ENCODE measurements at places on chromosomes 4 and X. TPM values are rescaled to one million over a fixed set of nuclear protein-coding genes. Genes with fewer than 3 reads are reported as not detected.
A peak's percentile ranks its signal among the peaks of the same experiment; 100 is the strongest.

GRCh38 chr4:126957556-126957955, 675.2 kb upstream of the INTU start:
- H3K27me3 ChIP-seq: no peaks in the 10 kb centered on the region
- no peak for DNase-seq
- H3K27ac ChIP-seq: no peak overlapping the region

DNA sequence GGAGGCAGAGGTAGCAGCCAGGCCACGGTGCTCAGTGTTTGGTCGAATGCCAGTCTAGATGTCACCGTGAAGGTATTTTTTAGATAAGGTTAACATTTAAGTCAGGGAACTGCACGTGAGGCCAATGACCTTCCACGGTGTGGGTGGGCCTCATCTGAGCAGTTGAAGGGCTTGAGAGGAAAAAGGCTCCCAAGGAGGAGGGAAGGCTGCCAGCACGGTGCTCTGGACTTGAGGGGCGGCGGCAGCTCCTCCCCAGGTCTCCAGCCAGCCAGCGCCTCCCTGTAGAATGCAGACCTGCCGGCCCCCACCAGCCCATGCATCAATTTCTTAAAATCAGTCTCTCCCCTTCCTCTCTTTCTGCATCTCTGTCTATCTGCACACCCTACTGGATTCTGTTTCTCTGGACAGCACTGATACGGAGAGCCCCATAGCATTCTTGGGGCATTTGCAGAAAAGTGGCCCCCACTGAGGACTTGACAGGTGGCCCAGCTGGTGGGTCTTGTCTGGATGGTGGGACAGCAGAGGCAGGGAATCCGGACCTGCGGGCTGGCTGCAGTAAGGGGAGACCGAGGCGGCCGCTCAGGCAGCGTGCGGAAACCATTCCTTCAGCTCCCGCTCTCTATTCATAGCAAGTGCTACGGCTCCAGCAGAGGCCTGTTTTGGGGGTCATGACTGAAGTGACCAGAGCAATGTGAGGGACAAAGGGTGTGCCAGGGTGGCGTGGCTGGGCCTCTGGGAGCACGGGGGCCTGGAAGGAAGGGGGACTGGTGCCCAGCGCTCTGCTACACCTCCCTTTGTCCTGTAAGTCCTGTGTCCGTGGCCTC, 7.9 kb upstream of the RGS12 start:
- no peaks in the 10 kb centered on the region for H3K4me1 ChIP-seq
- H3K4me3 ChIP-seq: no peak overlapping the region
- peaks cover 18% of the 10 kb centered on the region for H3K27me3 ChIP-seq
- no peak for DNase-seq

DNA sequence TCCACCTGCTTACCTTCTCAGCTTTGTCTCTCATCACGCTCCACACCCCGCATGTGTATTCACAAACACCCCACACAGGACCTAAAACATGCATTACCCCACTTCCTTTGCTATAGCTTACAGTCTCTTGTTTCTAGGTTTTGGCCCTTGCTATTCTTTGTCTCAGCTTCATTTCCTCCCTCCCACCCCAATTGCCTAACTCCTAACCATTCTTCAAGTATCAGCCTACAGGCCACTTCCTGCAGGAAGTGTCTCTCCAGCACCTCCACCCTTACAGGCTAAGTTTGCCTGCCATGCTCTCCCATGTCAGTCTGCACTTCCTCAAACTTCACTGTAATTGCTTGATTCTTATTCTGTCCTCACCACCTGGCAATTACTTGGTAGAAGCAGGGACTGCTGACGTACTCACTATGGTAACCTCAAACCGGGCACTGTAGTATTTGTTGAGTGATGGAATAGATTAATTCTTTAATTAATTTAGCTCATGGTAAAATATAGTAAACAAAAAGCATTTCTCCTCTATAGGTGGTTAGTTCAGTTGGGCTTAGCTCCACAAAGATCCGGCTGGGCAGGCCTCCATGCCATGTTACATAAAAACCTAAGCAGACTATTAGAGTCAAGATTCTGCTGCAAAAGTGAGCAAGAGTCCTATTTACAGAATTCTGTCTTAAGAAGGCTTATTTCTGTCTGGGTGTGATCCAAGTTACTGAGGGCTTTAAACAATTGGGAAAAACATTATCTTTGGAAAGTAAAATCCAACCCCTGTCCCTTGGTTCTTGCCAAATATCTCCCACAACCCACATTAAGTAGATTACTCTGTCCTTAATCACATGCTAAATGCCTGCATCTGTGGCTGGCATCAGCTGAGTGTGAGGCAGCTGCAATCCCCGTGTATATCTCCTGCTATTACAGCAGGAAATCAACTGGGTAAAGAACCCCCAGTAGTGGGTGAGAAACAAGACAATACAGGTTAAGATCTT, 124.7 kb upstream of the CPEB2 start:
- H3K27me3 ChIP-seq: no peaks in the 10 kb centered on the region
- H3K27ac ChIP-seq: peak overlapping the region; percentile 64
- H3K36me3 ChIP-seq: peaks cover 3% of the 10 kb centered on the region
- H3K4me1 ChIP-seq: peaks cover 29% of the 10 kb centered on the region

GRCh38 chr4:10502717-10503116, 45.5 kb upstream of the ZNF518B start:
- no peak for DNase-seq
- H3K36me3 ChIP-seq: no peaks in the 10 kb centered on the region
- no peaks in the 10 kb centered on the region for H3K4me1 ChIP-seq
- H3K27ac ChIP-seq: no peak overlapping the region

DNA sequence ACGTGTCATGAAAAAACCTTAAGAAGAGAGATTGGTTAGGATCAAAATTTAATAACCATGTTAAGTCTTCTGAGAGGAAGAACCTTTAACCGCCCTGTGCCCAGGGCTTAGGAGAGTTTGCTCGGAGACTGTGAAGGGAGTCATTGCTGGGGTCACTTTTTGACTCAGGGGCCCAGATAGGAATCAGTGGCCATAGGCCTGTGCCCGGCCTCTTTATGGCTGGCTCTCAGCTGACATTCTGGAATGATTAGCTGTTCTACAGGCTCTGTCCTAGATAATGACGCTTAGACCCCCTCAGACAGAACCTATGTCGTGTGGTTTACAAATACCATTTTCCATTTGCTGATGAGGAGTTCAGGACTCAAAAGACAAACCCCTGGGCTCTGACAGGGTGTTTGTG, 174.1 kb downstream of the DCLK2 start:
- no peak overlapping the region for H3K4me3 ChIP-seq
- H3K4me1 ChIP-seq: no peaks in the 10 kb centered on the region
- no peak overlapping the region for H3K27ac ChIP-seq

- no peak for DNase-seq
- no peak overlapping the region for H3K27ac ChIP-seq
- H3K27me3 ChIP-seq: peaks cover 4% of the 10 kb centered on the region
- no peaks in the 10 kb centered on the region for H3K4me1 ChIP-seq
- no peak overlapping the region for H3K4me3 ChIP-seq
- no peaks in the 10 kb centered on the region for H3K36me3 ChIP-seq
Measured at GRCh38 chr4:86660401-86660800, 66.3 kb downstream of the PTPN13 start.

- H3K4me1 ChIP-seq: no peaks in the 10 kb centered on the region
- H3K27me3 ChIP-seq: peaks cover 2% of the 10 kb centered on the region
- DNase-seq: no peak
- no peak overlapping the region for H3K27ac ChIP-seq
- H3K36me3 ChIP-seq: no peaks in the 10 kb centered on the region
Measured at GRCh38 chr4:10495651-10496050, 38.4 kb upstream of the ZNF518B start.

DNA sequence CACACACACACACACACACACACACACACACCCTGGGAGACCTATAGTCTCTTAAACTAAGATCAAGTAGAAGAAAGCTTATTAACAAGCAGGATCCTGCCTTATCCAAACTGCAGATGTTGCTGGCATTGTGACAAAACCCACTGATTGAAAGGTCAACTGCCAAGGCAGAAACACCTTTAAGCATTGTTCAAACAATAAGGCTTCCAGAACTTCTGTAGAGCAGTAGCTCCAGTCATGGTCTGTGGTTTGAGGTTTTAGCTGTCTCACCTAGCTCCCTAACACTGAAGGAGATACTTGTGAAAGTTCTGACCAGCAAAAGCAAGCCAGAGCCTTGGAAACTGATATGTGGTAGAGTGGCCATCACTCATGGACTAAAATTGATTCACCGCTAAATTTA, 59.8 kb downstream of the PTCHD1 start:
- H3K4me3 ChIP-seq: no peak overlapping the region
- DNase-seq: no peak
- no peaks in the 10 kb centered on the region for H3K27me3 ChIP-seq
- no peak overlapping the region for H3K27ac ChIP-seq
- H3K4me1 ChIP-seq: no peaks in the 10 kb centered on the region

PGAM4 gene
- total RNA-seq: 0.47 TPM

TCEAL5 gene
- not detected for total RNA-seq

DNA sequence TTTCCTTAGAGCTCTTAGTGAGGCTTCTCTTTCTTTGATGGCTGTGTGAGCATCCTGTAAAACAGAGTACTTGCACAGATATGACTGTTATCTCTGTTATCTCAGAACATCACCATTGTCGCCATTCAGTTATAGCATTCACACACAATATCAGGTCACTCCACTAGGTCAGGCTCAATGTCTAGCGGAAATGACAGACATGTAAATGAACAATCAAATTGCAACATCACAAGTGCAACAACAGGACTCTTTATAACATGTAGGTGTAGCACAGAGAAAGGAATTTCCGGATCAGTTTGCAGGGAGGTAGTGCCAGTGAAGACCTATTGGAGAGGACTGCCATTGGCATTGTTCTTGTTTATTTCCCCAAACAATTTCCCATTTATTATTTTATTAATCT, 43.2 kb upstream of the IGSF1 start:
- DNase-seq: no peak
- H3K4me3 ChIP-seq: no peak overlapping the region
- no peaks in the 10 kb centered on the region for H3K27me3 ChIP-seq
- no peak overlapping the region for H3K27ac ChIP-seq
- no peaks in the 10 kb centered on the region for H3K4me1 ChIP-seq

GRCh38 chr4:70538869-70539268, 20.5 kb downstream of the AMTN start:
- H3K27me3 ChIP-seq: peaks cover 2% of the 10 kb centered on the region
- no peaks in the 10 kb centered on the region for H3K4me1 ChIP-seq
- no peak overlapping the region for H3K4me3 ChIP-seq
- no peak overlapping the region for H3K27ac ChIP-seq
- H3K36me3 ChIP-seq: no peaks in the 10 kb centered on the region
- no peak for DNase-seq

DNA sequence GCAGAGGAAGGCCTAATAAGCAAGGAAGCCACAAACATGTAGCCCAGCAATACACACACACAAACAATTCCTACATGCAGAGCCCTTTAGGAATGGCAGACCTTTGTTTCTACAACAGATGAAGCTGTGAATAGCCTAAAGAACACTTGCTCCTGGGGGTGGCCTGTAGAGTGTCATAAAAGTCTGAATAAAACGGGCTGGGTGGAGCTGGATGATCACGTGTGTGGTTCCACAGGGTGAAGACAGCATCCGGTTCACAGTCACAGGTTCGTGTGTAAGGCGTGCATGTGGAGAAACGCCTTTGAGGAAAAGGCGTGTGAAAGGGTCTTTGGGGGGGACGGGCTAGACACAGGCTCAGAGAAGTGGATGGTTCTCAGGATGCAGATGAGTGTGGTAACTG, 156.1 kb downstream of the AFAP1 start:
- no peaks in the 10 kb centered on the region for H3K27me3 ChIP-seq
- H3K4me1 ChIP-seq: peaks cover 54% of the 10 kb centered on the region
- no peak overlapping the region for H3K4me3 ChIP-seq
- DNase-seq: no peak

GRCh38 chrX:12887141-12887540, 19.3 kb upstream of the TLR8 start:
- no peaks in the 10 kb centered on the region for H3K36me3 ChIP-seq
- peaks cover 21% of the 10 kb centered on the region for H3K4me1 ChIP-seq
- no peak overlapping the region for H3K27ac ChIP-seq
- no peaks in the 10 kb centered on the region for H3K27me3 ChIP-seq
- no peak for DNase-seq

DNA sequence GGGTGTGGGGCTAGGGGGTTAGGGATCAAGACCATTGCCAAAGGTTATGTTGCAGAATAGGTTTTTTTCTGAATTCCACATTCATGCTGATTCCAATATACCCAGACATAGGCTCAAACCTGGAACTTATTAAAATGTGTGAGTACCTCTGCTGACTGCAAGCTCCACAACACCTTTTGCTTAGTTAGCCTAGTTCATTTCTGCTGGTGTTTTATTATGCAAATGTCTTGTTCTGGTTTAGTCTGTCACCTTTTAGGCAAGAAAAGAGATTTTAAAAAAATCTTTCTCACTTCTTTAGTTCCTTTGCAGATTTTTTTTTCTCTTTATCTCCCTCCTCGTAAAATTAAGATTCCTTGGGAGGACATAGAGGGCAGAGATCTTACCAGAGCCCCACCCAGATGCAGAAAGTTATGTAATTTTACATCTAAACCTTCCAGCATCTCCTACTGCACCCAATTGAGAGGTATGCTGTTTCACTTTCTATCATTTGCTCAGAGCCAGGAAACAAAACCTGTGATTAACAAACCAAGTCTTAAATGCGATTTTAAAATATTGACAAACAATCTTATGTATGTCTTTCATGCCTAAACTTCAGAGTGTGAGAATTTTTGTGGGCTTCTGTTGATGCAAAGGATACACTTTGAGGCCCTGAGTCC, 190.7 kb upstream of the CLNK start:
- no peak overlapping the region for H3K27ac ChIP-seq
- H3K27me3 ChIP-seq: no peaks in the 10 kb centered on the region
- no peaks in the 10 kb centered on the region for H3K4me1 ChIP-seq
- no peaks in the 10 kb centered on the region for H3K36me3 ChIP-seq
- DNase-seq: no peak
- no peak overlapping the region for H3K4me3 ChIP-seq

Data from activated T-helper 1 cell treated with anti-CD3 and anti-CD28 coated beads, Interleukin-12 subunit alpha, Interleukin-12 subunit beta, Interleukin-2, Interleukin-4 antibody, amounts not matched to agents 30 ng/mL and 10 ng/mL and 1 ng/mL, durations not matched to agents 14 hours and 24 hours and 36 hours (primary cell).